ENCODE measurements at places on chromosomes 12 and 14.

DNA sequence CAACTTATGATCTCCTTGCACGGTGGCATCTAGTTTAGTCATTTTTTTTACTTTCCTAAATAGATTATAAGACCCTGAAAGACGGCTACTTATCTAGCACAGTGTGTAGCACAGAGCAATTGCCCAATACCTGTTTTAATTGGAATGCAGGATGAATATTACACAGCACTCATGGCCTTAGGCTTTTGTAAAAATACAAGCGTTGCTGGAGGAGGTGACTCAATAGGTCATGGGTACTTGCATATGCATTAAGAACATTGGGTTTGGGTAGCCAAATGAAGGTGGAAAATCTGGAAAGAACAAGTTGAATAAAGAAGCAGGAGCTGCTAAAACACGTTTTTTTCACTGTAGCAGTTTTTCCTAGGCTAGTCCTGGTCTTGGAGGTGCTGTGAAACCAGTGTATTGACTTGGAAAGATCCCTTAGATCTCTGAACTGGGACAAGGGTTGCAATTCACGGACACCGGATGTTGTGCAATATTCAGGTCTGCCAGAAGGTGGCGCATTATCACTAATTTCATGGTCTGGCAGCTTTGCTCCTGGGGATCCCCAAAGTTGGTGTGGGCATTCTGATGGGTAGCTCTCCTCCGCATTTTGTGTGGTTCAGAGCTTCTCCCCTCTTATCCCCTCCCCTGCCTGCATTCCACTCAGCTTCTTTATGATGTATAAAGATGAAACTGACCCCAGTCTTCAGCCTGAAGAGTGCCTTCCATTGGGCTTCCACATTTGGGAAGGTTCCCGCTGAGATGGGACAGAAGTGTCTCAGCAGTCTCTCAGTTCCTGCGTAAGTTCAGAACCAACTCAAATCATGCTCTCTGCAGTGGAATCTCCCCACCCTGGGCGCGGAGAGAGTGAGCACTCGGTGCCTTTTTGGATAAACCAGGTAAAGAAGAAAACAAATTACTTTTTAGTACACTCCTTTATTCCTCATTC lies 278.3 kb downstream of the NRXN3 start:
- DNase-seq = peak; percentile 62

DNA sequence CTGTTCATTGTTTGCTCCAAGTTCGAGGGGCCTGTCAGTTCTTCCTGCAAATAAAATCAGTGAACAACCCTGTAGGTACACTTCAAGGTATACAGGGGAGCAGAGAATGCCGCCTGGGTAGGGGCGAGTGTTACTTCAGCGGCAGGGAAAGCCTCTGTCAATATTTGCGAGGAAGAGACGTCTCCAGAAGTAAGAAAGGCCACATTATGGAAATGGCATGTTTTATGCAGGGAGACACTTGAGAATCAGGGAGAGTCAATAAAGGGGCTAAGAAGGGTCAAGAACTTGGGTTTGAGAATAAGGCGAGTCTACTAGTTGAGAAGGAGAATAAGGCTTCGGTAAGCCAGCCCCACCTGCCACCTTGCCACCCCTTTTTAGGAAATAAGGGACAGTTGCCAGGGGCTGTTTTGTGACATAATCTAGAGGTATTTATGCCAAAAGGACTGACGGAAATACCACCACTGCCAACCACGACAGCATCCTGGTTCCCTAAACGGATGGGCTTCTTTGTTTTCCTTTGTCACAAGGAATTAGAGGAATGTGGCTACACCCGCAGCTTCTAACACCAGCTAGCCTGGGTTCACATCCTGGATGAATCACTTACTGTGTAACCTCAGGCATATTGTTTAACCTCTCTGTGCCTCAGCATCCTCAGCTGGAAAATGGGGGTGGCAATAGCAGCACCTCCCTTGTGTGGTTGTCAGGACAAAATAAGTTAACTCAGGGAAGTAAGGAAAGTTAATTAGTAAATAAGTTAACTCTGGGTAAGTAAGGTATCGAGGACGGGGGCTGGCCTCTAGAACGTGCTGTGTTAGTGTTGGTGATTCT lies 67.7 kb downstream of the EID3 start:
- no peak for DNase-seq

DNA sequence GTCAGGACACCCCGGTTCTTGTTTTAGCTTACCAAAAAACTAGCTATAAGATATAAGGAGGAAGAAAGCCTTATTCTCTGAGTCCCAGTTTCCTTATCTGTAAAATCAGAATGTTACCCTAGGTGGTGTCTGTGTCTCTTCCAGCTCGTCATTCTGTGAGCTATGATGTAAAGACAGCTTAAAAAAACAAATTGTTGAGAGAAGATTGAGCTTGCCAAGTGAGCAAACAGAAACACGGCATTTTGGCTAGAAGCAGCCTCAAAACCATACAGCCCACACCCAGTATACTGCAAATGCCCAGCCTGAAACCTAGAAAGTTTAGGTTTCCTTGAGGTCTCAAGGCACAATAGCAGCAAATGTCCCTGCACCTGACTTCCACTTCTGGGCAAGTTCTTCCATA lies 151.4 kb downstream of the SSPN start:
- DNase-seq = no peak

DNA sequence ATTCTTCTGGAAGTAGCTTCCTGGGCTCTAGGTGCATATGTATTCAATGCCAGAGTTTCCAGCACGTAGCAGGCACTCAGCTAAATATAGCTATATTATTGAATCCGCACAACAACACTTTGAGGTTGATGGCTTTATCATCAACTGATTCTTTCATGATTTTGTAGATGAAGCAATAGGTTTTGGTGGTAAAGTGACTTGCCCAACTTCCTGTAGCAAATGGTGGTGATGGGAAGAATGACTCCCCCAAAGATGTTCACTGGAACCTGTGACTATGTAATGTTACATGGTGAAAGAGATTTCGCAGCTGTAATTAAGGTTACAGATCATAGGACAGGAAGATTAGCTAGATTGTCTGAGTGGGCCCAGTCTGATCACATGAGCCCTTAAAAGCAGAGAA lies 3.2 kb downstream of the TDRD9 start:
- no peak for DNase-seq

GRCh38 chr12:13603953-13604352 lies 377.4 kb downstream of the GRIN2B start:
- peak; percentile 21 for DNase-seq

GRCh38 chr12:125015680-125016310 lies 22.4 kb downstream of the BRI3BP start:
- DNase-seq = no peak

GRCh38 chr12:56776654-56777053 lies 13.5 kb downstream of the HSD17B6 start:
- DNase-seq = no peak

- no peak for DNase-seq
Measured at GRCh38 chr12:15209782-15210181, 11.4 kb downstream of the RERG start.

DNA sequence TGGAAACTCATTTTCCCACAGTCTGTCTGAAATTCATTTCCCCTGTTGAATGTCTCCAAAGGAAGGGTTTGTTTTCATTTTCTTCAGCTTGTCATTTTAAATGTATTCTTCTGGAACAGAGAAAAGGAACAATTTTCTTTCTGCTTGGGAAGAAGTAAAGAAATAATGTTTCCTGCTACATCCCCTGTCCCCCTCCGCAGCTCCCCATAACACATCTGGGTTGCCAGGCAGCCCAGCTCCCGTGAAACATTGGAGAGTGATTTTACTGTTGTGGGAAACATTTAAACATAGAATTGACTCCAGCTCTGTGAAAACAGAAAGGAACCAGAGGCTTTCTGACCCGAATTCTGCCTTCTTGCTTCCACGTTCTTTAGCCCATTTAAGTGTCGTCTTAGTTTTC lies 159.5 kb downstream of the TMEM132C start:
- DNase-seq = no peak

DNA sequence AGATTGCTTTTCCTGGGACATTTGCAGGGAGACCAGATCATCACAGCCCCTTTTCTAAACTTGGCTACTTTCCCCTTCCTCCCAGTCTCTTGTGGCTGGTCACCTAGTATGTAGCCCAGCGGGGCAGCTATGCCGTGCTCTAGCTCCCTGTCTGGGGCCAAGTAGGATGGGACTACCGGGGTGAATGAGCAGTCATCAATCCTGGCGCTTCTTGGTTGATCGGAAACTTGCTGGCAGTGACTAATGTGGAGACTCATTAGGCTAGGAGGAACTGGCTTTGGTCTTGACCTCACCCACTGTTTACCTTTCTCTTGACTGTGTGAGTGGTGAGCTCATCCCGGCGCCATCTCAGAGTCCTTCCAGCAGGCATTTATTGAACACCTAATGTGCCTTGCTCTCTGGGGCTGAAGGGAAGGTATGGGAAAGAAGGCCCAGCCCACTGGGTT lies 15.9 kb downstream of the PLEKHG3 start:
- DNase-seq = peak; percentile 95

DNA sequence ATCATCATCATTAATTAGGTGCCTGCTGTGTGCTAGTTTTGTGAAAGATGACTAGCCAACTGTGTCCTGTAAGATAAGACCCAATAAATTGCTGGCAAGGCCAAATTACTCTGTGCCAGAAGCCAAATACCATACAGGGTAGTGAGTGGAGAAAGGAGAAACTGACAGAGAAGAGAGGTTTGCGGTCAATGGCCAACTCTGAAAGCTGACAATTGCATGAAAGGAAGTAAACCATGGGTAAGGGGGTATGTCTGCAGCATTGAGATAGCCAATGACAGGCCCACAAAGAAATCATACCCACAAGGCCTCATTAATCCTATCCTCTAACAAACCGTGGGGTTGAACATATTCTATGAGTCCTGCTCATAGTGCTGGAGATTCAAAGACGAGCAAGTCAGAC lies 236.6 kb upstream of the CCDC196 start:
- DNase-seq = no peak

GRCh38 chr14:26856876-26857518 lies 259.2 kb upstream of the NOVA1 start:
- DNase-seq = no peak

DNA sequence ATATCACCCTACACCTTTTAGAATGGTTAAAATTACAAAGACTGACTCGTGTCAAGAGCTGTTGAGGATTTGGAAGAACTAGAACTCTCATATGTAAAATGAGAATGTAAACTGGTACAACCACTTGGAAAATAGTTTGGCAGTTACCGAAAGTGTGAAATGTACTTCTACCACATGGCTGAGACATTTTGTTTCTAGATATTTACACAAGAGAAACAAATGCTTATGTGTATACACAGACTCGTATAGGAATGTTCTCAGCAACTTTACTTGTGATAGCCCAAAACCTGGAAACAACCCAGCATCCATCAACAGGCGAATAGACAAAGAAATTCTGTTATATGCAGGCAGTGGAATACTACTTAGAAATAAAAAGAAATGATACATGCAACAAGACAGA lies 103.0 kb downstream of the BRMS1L start:
- DNase-seq = no peak

DNA sequence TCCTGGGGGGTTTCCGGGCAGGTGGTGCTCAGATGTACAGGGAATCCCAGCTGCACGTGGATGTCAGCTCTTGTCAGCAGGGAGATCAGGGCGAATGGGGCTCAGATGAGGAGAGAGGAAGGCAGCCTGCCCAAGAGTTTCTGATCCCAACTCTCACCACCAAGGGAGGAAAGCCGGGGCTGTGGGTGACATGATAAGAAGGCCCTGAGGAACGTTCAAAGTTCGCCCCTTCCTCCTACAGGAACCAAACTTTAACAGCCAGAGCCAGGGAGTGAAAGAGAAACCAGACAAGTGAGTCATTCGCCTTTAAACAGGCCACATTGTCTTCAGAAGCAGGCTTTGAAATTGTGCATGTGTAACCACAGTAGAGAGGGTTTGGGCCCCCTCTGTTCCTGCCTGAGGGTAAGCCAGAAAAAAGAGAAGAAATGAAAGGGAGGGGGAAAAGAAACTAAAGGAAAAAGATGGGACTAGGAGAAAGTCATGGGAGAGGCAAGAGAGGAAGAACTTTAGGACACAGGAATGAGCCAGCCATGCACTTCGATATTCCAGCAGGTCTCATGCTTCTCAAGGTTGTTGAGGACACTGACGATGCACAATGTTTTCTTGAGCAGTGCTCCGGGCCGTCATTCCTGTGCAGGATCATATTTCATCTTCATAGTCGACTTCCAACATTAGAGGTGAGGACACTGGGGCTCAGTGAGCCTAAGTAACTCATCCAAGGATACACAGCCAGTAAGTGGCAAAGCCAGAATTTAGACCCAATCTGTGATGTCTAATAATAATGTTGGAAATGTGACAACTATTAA lies 691.4 kb upstream of the TBX3 start:
- DNase-seq = no peak

- DNase-seq = no peak
Measured at GRCh38 chr12:96606644-96607043, 117.3 kb downstream of the CFAP54 start.

DNA sequence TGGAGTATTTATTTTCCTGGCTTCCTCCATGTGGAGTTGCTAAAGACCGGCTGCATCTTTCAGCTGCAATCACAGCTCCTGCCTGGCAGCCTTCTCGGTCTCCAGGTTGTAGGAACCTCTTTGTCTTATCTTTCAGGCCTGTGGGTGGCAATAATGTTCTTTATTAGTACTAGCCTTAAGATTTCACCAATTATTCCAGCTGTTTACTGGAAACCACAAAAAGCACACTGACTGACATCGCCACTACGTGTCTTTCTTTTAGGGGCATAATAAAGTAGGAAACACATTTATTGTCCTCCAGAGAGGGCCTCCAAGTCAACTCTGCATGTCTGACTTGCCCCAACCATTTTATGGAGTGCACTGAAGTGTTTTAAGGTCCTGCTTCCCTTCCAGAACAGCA lies 1116.5 kb upstream of the TMEM132C start:
- no peak for DNase-seq

- DNase-seq = no peak
Measured at GRCh38 chr14:101184104-101184455, 280.6 kb upstream of the RTL1 start.

DNA sequence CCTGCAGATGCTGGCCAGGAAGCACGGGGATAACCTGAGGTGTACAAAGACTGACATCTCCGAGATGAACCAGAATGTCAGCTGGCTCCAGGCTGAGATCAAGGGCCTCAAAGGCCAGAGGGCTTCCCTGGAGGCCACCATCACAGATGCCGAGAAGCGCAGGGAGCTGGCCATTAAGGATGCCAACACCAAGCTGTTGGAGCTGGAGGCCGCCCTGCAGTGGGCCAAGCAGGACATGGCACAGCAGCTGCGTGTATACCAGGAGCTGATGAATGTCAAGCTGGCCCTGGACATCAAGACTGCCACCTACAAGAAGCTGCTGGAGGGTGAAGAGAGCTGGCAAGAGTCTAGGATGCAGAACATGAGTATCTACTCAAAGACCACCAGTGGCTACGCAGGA lies 380.0 kb upstream of the USP15 start:
- DNase-seq = no peak
